ENCODE measurements at places on chromosomes 12 and 14. TPM values are rescaled to one million over a fixed set of nuclear protein-coding genes. Genes with fewer than 3 reads are reported as not detected.

DNA sequence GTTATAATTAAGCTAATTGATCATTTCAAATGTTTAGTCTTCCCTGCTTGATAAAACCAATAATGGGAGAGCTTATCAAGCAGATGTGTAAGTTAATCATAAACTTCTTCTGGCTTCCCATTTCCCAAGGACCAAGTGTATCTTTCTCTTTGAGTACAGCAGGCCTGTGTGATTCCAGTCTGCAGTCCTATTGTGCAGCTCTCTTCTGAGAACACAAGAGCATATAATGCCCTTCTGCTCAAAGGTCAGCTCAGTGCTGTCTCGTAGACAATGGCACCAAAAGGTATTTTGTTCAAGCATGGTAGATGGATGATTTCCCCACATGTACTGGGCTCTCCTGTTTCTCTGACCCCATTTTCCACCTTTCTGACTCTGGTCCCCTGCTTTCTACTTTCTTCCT, 101.8 kb upstream of the DYRK2 start:
- H3K27me3 ChIP-seq, result no peaks in the 10 kb centered on the region
- DNase-seq, result no peak
- H3K4me3 ChIP-seq, result no peak overlapping the region
- no peaks in the 10 kb centered on the region for H3K4me1 ChIP-seq

- H3K27ac ChIP-seq, result no peak overlapping the region
- H3K36me3 ChIP-seq, result no peaks in the 10 kb centered on the region
- H3K4me3 ChIP-seq, result no peak overlapping the region
- DNase-seq, result no peak
Measured at GRCh38 chr12:81779216-81779615, 20.1 kb upstream of the PPFIA2 start.

DNA sequence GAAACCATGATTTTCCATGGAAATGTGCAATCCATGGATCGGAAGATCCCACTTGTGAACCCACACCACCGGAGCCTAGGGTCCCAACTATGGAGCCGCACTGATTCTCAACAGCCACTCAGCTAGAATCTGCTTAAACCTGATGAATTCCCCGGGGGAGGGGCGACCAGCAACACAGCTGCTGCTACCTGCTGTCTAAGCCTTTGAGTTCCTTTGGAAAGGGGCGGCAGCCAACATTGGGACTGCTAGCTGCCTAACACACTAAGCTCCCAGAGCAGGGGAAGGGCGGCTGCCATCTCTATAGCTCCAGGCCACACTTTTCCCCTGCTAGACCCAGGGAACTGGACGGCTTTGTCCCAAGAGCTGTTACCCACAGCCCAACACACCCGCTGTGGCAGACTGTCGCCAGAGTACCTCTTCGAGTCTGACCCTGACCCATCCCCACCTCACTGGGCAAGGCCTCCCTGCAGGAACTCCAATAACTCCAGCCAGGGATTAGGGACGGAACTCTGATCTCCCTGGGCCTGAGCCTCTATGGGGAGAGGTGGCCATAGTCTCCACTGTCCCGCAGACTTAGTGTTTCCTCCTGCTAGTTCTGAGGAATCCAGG, 205.8 kb upstream of the SLC16A7 start:
- no peak for DNase-seq
- no peaks in the 10 kb centered on the region for H3K4me1 ChIP-seq
- H3K27me3 ChIP-seq, result no peaks in the 10 kb centered on the region
- no peak overlapping the region for H3K4me3 ChIP-seq

DNA sequence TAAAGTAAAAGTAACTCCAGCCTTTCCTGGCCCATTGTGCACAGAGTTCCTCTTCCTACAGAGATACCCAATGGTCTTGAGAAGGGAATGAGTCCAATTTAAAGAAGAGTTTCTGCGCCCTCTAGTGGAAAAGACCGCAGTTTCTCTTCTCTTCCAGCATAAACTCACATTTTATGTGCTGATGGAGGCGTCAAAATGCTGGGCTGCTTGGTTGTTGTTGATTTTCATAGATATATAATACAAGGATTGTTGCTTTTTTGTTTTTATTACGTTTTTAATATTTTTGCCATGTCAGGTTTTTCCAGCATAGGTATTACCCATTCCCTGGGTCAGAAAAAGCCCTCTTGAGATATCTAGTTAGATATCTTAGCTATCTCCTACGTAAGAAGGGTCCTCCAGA, 356.9 kb upstream of the STXBP6 start:
- DNase-seq, result peak; percentile 56
- H3K4me3 ChIP-seq, result no peak overlapping the region
- H3K27ac ChIP-seq, result no peak overlapping the region
- H3K4me1 ChIP-seq, result no peaks in the 10 kb centered on the region
- H3K27me3 ChIP-seq, result no peaks in the 10 kb centered on the region

GRCh38 chr12:132596016-132596415, 14.4 kb downstream of the LRCOL1 start:
- no peak overlapping the region for H3K4me3 ChIP-seq
- no peaks in the 10 kb centered on the region for H3K4me1 ChIP-seq
- H3K27ac ChIP-seq, result no peak overlapping the region
- H3K27me3 ChIP-seq, result peaks cover 8% of the 10 kb centered on the region
- H3K36me3 ChIP-seq, result no peaks in the 10 kb centered on the region

Gene AQP6
- total RNA-seq, result not detected

Gene IGF1
- total RNA-seq, result 3.2 TPM

Gene DEPDC4
- 2.9 TPM for total RNA-seq
